ENCODE measurements at places on chromosomes 4 and X.

GRCh38 chr4:125434136-125434535 is 119.4 kb downstream of the FAT4 start:
- no peak for DNase-seq

DNA sequence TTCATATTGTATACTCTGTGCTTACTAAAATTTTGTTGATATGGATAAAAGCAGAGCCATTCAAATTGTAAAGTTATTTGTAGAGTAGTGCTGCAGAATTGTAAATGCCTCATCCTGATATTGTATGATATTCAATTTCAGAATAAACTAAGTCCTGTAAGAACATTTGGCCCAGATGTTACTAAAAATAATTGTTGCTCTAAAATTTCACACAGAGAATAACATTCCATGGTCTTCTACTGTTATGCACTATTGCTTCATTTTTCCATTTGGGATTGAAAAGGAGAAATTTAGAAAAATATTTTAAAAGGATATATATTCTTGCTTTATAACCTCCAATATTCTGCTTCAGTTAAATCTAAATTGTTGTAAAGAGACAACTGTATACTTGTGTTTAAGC is 195.6 kb downstream of the LARP7 start:
- no peak for DNase-seq

- DNase-seq = no peak
These were observed 10.4 kb downstream of the ACOT9 start for GRCh38 chrX:23732704-23733103.

DNA sequence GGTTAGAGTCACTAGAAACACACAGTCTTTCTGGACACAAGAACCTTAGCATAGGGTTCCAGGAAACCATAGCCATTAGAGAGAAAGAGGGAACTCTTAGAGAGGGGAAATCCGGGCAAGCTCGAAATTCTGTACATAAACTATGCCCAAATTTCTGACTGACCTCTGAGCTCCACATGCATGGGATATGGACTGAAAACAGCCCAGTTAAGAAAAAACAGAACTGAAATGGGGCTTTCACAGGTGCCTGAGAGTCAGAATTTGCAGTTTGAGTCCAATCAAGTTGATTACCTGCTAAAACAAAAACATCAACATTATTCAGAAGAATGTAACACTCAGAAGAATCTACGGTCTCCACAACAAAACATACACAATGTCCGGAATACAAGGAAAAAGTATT is 13.1 kb downstream of the DCHS2 start:
- DNase-seq = no peak

- DNase-seq = no peak
These were observed 4.1 kb downstream of the OPHN1 start for GRCh38 chrX:68429216-68429615.

DNA sequence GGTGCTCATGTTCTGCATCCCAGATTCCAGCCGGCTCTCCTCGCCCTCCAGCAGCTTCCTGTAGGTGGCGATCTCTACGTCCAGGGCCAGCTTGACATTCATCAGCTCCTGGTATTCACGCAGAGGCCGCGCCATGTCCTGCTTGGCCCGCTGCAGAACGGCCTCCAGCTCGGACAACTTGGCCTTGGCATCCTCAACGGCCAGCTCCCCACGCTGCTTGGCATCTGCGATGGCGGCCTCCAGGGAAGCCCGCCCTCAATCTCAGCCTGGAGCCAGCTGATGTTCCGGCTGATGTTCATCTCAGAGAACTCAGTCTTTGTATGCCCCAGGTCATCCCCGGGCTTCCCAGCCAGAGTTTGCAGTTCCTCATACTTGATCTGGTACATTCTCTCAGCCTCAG is 431.8 kb upstream of the DIPK2B start:
- DNase-seq = no peak

DNA sequence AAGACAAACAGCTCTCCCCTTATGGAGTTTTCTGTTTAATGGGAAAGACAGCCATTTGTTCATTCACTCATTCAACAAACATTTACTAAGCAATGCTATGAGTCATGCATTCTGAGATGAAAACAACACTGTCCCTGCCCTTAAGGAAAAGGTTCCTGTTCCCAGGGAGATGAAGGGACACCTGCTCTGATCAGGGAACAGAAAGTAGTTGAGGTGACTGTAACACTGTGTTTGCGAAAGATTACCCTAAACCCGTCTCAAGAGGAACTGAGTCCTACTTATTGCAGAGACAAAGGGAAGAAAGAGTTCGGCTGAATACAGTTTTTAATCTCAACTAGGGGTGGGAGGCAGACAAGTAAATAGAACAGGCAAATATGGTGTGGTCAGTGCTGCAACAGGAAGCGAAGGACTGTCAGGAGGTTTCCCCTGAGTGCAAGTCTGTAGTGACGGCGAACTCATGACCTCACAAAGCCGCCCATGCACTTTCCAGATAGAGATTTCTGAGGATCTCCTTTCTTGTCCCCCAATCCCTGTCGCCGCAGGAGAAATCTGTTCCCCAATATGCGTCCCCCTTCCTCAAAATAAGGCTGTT is 712 bp downstream of the STX18 start:
- DNase-seq = no peak

DNA sequence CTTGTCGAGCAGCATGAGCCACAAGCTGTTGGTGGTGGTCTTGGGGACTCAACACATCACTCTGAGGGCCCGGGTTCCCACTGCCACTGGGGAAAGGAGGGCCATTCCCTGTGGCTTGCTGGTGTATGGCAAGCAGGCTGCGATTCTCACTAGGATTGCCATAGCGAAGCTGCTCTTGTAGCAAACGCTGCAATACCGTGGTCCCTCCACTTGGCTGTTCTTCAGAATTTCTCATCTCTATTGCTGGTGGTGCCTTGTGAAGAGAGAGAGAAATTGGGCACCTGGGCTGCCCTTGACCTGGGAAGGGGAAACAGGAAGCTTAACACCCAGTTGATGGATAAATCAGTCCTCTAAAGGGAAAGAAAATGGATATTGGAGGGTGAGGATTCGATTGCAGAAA is 17.7 kb downstream of the AMOT start:
- no peak for DNase-seq

DNA sequence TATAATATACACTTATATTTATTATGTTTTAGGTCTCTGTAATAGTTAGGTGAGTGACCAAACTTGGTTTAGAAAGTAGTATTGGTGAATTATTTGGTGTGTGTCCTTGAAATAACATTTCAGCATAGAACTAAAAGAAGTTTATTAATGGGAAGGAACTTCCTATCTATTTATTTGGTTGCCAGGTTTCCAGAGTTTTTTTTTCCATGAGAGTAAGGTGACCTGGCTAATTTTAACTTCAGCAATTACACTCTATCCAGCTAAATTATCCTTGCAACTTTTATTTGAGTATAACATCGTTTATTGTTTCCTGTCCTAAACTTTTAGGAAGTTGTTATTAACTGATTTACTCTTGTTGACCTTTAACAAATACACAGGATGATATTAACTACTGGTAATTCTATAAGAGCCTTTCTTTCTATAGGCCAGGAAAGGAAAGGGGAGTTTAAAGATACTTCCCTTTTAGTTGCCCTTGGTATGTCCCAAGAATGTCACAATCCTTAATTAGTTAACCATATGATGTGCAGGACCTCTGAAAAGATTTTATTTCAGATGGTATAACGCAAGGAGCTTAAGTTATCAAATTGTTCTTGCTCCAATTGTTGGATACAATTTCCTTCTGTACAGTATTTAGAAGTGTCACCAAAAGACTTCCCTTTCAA is 18.9 kb downstream of the PRDM8 start:
- no peak for DNase-seq
